ENCODE measurements at places on chromosomes 5 and 9.

- DNase-seq: peak; percentile 33
Measured at GRCh38 chr5:56066931-56067450, 72.2 kb upstream of the IL6ST start.

DNA sequence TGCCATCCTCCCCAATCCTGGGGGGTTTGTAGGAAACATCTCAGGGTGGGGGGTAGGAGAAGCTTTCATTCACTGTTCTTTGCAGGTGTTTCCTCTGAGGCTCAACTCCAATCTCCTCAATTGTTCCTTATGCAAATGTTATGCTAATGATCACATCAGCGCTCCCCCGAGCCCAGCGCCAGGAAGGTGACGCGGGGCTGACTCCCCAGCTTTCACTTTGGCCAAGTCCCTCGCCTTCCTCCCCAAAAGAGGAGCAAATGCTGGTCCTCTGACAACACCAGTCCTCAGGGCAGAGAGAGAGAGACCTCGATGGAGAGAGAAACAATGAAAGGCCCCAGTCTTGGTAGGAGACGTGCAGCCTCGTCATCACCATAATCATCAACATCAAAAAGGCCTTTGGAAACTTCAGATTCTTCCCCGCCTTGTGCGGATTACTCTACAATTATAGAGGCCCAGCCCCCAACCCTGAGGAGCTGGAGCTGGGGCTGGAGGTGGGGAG is 39.1 kb downstream of the PCDH1 start:
- DNase-seq: no peak

GRCh38 chr9:73215249-73215648 is 63.6 kb downstream of the ANXA1 start:
- DNase-seq: no peak

GRCh38 chr5:54162184-54162583 is 148.2 kb downstream of the ARL15 start:
- no peak for DNase-seq

DNA sequence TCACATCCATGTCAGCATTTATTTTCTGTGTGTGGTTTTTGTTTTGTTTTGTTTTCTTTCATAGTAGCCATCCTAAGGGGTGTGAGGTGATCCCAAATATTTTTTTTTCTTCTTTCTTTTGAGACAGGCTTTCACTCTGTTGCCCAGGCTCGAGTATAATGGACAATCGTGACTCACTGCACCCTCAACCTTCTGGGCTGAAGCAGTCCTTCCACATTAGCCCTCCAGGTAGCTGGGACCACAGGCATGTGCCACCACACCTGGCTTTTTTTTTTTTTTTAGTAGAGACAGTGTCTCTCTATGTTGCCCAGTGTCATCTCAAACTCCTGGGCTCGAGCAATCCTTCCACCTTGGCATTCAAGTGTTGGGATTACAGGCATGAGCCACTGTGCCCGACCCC is 59.1 kb downstream of the CDC42SE2 start:
- DNase-seq: no peak

- no peak for DNase-seq
Measured at GRCh38 chr5:53479045-53479589, 1.3 kb upstream of the FST start.

- no peak for DNase-seq
Measured at GRCh38 chr5:172923539-172923938, 35.7 kb upstream of the RPL26L1 start.

DNA sequence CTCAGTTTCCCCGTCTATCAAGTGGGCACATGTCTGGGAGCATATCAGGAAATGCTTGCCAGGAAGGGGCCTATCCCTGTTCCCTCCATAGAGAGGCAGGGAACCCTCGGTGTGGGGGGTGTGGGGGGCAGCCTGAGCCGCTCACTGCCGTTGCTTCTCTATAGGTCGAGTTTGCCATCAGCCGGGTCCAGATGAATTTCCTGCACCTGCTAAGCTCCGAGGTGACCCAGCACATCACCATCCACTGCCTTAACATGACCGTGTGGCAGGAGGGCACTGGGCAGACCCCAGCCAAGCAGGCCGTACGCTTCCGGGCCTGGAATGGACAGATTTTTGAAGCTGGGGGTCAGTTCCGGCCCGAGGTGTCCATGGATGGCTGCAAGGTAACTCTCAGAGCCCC is 13.8 kb upstream of the ORM1 start:
- DNase-seq: no peak

- no peak for DNase-seq
Measured at GRCh38 chr9:100580257-100580656, 2.4 kb downstream of the CAVIN4 start.

DNA sequence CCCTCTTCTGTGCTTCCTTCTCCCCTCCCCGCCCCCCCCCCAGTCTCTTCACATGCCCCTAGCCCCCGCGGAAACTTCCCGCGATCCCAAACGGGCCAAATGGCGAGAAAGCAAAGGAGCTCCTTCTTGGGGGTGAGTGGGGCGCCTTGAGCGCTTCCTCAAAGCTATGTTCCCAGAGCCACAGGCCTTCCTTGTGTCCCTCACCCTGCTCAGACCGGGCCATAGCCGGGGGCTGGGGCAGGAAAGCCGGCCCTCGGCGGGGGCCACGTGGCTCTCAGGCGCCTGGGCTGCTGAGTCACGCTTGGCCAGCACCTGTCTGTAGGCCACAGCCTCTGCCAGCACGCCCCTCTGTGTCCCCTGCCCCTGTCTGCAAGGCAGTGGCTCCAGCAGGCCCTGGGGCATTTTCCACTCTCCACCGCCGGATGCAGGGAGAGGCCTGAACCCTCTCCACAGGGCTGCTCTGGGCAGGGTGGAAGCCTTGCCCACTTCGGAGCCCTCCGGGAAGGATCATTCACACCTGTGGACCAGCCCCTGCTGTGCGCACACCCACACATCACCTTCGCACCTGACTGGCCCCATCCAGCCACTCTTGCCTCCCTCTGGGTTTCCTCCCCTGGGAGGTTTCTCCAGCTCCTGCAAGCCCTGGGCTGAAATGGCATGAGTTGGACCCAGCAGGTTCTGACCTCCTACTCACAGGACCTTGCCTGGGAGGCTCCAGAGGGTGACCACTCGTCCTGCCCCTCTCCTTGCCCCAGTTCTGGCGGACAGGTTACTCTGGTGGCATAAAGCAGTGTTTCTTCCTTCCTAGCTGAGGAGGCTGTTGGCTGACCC is 1.2 kb upstream of the SQSTM1 start:
- peak; percentile 52 for DNase-seq

GRCh38 chr5:33558489-33558888 is 117.7 kb downstream of the TARS1 start:
- no peak for DNase-seq

DNA sequence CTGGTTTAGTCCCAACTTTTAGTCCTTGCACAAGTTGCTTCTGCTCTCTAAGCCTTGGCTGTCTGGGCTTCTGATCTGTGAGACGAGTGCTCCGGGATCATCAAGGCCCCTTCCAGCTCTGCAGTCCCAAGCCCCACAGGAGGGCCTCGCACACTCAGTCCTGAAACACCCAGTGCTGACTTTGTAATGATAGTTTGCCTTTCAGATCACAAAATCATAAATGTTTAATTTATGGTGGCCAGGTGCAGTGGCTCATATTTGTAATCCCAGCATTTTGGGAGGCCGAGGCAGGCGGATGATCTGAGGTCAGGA is 95.9 kb upstream of the SLC25A48 start:
- DNase-seq: no peak

GRCh38 chr5:13878357-13878756 is 66.1 kb downstream of the DNAH5 start:
- DNase-seq: no peak

DNA sequence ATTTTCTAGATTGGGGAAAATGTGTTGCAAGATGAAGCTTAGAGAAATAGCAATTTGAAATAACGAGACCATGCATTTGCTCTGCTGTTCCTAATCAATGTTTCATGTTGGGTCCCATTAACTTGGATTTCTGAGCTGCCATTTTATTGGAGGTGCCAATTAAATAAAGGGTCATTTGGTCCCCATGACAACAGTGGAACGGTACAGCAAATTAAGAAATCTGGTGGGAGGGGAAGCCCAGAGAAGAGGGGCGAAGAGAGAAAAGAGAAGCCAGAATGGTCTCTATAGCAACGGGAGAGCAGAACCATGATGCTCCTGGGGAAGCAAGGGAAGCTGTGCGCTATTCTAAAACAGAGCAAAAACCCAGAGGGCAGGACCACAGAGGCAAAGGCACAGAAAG is 120.2 kb downstream of the ENTREP1 start:
- no peak for DNase-seq

DNA sequence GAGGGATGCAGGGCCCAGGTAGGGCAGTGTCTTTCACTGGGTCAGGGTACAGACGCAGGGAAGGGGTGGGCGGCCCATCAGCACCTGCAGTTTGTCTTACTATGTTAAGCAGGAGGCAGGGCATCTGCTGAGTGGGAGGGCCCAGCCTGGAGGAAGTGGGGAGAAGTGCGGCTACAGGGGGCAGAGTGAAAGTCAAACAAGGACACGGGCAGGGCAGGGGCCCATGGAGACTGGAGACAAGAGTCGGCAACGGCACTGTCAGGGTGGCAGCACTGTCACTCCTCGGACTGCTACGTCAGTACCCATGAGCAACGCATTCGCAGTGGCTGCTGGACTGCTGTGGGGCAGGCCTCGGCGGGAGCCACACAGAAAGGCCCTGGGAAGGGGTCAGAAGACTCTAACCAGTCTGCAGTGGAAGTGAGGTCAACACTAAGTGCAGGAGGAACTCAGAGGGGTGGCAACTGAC is 19.7 kb downstream of the CAMSAP1 start:
- peak; percentile 53 for DNase-seq

GRCh38 chr9:69131682-69132081 is 42.4 kb upstream of the TJP2 start:
- DNase-seq: no peak

DNA sequence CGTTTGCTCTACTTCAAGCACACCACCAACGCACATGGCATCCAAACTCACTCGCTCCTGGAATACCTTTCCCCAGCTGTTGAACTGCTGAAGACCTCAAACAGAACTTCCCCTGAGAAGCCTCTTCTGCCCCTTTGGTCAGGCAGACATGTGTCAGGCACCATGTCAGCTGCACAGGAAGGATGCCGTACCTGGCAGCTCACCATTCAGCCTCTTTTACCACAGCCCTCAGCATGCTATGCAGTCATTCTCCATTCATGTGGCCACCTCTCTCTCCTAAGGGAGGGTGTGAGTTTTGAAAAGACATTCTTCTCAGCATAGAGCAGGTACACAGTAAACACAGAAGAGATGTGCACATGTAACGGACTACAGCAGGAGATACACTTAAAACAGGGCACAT is 14.2 kb downstream of the IL4 start:
- DNase-seq: no peak
